Midbrain (tissue), 1 donor: ENCODE measurements at places on chromosomes 12 and 14.

- DNase-seq = no peak
Measured at GRCh38 chr14:24057271-24057670, 5.5 kb downstream of the CARMIL3 start.

- no peak for DNase-seq
Measured at GRCh38 chr12:6652391-6652790, 5.2 kb upstream of the ACRBP start.

- DNase-seq = no peak
Measured at GRCh38 chr12:9134981-9135628, 19.4 kb upstream of the A2M start.

DNA sequence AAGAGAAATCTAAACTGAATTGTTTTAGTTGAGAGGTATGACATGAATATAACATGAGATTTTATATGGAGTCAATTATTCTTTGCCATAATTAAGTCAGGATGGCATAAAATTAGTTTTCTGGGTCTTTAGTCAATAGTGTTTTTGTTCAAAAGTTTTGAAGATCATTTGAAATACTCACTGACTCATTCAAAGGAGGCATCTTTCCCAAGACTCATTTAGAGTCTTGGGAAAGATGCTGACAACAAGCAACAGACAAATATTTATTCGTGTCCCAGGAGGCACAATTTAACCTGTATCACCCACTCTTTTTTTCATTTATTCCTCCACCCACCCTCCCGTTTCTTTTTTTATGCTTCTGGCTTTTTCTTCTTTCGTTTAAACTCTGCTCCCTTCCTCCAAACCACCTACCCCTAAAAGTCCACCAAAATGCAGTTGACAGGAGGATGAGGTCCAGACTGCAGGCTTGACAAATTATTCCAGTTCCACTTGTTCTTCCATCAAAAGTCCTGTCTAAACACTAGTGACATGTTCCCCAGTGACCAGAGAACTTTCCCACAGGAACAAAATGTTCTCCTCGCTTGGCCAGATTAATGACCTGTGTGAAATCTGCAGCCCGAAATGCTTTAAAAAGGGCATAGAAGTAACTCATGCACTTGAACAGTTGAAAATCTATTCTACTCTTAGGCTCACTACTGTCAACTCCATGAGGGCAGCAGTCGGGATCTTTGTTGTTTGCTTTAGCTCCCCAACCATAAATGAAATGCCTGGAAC lies 43.3 kb upstream of the CSRP2 start:
- DNase-seq = no peak

DNA sequence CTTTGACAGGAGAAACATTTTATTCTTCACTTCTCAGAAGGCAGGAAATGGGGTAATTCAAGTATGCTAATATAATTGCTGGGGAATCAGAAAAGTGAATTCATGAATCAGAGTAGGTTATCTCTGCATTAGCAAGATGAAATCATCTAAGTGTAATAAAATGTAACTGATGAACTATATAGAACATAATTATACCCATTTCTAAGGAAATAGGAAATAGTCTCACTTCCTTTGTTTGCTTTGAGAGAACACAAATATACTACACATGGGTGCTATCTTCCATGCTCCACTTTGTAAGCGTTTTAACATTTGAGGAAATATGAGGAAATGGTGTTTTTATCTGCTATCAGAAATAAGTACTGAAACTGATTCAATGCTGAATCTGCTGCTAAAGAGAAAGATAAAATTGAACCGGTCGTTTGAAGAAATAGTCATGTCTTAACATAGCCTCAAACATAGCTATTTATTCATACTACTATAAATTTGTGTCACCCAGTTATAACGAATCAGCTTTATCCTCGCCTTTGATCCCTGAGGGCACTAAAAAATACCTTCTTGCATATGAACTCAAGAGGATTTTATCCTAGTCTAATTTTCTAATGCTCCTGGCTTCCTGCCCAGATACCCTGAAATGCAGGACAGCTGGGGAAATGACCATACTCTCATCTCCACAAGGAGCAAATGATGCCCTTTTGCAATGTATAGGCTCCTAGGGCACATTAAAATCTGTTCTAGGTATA lies 696.0 kb downstream of the C12orf50 start:
- no peak for DNase-seq

DNA sequence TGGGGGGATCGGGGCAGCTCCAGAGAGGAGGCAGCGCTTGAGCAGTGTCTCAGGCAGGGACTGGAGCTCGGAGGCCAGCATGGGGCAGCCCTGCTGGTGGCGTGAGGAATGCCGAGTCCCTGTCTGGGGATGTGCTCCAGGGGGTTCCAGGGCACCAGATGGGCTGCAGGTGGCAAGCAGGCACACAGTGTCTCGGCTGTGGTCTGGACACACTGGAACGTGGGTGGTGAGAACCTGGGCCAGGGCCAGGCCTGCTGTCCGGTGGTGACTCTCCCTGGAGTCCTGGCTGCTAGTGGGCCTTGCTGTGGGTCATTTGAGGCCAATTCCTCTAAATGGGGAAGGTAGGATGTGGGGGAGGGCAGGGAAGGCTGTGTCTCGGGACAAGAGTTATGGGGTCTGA lies 199.4 kb upstream of the RTL1 start:
- no peak for DNase-seq

- DNase-seq = no peak
Measured at GRCh38 chr12:76237086-76237701, 111.0 kb downstream of the BBS10 start.

- DNase-seq = peak; percentile 50
Measured at GRCh38 chr14:52551696-52552062, 626 bp downstream of the TXNDC16 start.

GRCh38 chr12:38424436-38424835 lies 107.9 kb downstream of the ALG10B start:
- DNase-seq = no peak

DNA sequence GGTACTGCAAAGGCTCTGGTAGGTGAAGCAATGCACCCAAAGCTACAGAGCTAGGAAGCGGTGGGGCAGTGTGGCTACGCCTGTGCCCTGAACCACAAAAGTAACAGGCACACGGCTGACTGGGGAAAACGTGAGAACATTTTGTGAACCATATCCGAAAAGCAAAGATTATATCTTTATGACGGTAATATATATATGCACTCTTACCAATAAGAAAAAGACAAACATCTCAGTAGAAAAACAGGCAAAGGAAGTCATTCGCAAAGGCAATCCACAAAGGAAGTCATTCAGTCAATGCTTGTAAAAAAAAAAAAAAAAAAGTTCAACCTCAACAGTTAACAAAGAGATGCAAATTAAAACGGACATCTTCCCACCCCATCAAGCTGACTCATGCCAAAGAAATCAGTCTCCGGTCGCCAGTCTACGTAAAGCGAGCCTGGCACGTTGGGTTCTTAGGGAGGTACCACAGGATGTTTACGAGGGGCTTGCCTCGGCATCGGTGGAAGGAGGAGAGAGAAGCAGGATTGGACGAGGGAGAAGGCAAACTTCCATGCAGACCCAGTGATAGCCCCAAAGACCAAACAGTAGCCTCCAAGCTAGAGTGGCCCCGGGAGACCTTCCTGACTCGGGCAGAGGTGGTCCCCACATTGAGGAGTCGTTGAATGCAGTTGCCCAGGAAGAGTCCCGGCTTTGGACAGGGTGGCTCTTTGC lies 39.4 kb upstream of the PPP2R5C start:
- no peak for DNase-seq

DNA sequence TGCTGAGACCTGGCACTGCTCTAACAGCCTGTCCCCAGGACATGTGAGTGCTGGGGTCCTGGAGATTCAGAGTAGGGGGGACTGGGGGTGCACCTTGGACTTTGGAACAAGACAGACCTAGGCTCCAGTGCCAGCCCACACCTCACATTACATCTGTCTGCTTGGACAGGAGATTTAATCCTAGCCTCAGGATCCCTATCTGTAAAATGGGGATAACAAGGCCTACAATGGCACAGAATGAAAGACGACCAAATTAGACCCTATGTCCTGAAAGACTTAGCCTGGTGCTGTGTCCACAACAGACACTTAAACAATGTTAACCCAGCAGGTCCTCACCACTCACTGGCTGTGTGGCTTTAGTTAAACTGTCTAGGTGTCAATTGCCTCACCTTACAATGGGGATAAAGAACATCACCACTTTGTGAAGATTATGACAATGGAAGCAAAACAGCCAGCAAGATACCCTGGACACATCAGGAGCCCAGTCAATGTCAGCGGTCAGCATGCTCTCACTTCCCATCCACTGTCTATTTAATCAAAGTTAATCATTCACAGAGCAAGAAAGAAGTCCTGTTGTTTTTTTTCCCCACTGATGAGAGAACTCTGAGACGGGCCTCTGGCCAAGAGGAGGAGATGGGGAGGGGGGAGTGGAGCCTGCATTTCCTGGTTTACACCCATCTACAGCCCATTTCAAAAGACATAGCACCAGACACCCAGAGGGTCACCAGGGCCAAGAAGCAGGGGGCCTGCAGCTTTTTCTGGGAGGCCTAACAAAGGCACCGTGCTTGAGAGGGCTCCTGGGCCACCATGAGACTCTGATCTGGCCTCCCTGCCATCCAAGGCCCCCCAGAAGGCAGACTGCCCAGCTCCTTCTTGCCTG lies 40.6 kb downstream of the ACTN1 start:
- DNase-seq = no peak

DNA sequence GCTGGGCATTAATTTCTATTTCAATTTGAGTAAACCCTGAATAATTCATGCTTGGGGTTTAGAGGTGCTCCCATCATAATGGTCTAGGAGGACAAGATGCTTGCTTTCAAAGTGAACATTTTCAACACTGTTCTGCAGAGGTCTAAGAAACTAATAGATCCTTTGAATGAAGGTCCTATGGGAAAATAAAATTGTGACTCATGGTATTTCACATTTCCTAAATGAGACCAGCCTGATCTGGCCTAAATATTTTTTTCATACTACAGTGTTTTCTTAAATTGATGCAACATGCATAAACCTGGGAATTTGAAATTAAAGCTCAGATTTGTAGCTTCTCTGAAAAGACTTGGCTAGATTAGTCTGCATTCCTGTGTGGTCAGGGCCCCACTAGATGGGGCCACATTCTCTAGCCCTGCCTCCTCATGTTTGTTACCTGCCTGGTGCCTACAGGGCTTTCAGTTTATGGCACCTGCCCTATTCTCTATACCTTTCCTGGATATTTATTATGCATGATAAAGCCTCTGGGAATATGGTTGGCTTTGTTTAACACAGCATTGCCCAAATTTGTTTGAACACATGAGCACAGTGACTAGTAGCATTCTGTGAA lies 112.7 kb downstream of the METTL25 start:
- DNase-seq = no peak

- no peak for DNase-seq
Measured at GRCh38 chr12:93567174-93567573, 5.3 kb upstream of the SOCS2 start.

GRCh38 chr14:96576359-96576758 lies 74.2 kb downstream of the PAPOLA start:
- no peak for DNase-seq

GRCh38 chr14:73237219-73237785 lies at the start of gene PAPLN:
Gene PAPLN, plus strand, starts transcription at chr14:73237506. Its CDS starts 2,273 bp downstream, at chr14:73239779.
- DNase-seq = no peak

- peak; percentile 53 for DNase-seq
Measured at GRCh38 chr12:12467688-12468261, 94.9 kb downstream of the DUSP16 start.

DNA sequence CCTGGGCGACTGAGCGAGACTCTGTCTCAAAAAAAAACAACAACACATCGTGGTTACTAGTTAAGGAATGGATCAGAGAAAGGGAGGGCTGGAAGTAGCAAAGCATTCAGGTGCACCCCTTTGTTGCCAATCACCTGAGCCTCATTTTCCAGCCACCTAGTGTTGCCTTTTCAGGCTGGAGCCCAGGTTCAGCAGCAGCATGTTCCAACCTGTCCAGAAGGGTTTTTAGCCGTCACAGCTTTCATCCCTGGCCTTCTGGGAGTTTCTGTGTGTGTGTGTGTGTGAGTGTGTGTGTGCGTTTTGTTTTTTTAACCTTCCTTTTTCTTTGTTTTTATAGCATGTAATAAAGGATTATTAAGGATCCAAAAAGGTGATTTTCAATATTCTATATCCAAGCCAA lies 121.1 kb upstream of the ATF1 start:
- DNase-seq = no peak

GRCh38 chr12:11166300-11166699 lies 4.7 kb upstream of the SMIM10L1 start:
- no peak for DNase-seq

DNA sequence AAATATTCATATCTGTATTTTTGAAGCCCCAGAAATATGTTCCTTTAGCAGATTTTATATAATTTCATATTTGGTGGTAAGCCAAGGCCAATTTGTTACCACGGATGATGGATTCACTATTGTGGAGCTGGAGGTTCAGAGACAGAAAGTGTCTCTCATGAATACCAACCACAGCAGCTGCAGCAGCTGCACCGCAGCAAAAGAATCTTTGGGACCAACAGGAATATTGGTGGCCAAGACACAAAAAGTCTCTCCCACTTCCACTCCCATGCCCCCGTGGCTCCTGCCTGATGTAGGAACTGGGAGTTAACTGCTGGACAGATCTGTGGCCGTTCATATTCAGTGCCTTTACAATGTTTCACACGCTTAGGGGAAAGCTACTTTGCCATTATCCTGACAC lies 155.3 kb downstream of the ADAMTS20 start:
- DNase-seq = no peak

- no peak for DNase-seq
Measured at GRCh38 chr12:11859705-11860425, 210.4 kb downstream of the ETV6 start.

DNA sequence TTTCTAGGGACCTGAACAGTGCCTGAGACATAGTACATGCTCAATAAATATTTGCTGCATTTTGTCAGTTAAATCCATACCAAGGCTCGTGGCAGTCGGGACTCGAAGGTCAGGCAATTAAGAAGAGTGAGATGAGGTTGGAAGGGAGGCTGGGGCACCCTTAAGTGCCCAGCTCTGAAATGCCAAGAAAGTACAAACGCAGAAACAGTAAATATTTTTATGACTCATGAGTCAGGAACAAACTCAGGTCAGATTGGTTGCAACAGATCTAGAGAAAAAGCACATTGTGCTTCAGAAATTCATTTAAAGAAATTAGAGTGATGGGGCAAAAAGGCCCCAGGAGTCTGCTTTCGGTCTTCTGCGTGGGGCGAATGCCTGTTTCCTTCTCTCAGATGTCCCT lies 83.0 kb upstream of the FZD10 start:
- no peak for DNase-seq

GRCh38 chr12:114272071-114272470 lies 133.9 kb downstream of the TBX5 start:
- DNase-seq = no peak

GRCh38 chr12:95185854-95186253 lies 31.4 kb downstream of the FGD6 start:
- DNase-seq = no peak

- DNase-seq = no peak
Measured at GRCh38 chr14:69710378-69710777, 56.6 kb upstream of the SRSF5 start.

DNA sequence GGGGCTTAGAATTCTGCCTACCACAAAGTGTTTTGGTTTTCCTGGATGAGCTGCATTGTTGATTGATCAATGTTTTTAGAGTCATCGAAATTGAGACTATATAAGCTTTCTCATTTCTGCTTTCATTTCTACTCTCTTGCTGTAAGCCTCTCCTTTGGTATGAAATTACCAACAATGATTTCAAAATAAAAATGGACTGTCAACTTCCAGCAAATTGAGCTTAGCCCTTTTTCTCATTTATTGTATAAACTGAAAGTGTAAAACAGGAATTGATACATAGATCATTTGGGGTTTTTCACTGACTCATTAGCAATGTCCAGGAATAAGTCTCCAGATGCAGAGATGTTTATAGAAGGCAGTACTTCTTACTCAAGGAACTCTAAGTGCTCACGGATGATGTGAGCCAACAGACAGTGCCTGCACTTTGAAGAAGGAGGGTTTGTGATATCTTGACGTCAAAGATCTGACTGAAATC lies 20.0 kb upstream of the PCNX1 start:
- no peak for DNase-seq
